Epithelial cell of proximal tubule (primary cell): ENCODE measurements at places on chromosomes 1 and 21.

DNA sequence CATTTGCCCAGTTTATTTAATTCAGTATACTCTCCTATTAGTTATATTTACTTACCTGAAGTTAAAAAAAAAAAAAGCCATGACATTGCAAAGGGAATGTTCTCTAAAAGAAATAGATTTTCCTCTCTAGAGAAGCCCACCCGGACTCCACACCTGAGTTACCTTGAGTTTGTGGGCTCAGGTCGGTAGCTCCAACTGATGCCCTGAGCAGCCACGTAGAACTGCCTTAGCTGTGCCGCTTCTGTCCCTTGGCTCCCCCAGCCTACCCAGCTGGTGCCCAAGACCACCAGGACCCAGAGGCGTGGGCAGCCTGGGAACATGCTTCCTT, 250 bp downstream of the F5 start:
- DNase-seq = no peak

- no peak for DNase-seq
Measured at GRCh38 chr1:200491103-200491502, 81.3 kb upstream of the ZNF281 start.

GRCh38 chr1:156050376-156050775, 3.2 kb downstream of the UBQLN4 start:
- DNase-seq = no peak

DNA sequence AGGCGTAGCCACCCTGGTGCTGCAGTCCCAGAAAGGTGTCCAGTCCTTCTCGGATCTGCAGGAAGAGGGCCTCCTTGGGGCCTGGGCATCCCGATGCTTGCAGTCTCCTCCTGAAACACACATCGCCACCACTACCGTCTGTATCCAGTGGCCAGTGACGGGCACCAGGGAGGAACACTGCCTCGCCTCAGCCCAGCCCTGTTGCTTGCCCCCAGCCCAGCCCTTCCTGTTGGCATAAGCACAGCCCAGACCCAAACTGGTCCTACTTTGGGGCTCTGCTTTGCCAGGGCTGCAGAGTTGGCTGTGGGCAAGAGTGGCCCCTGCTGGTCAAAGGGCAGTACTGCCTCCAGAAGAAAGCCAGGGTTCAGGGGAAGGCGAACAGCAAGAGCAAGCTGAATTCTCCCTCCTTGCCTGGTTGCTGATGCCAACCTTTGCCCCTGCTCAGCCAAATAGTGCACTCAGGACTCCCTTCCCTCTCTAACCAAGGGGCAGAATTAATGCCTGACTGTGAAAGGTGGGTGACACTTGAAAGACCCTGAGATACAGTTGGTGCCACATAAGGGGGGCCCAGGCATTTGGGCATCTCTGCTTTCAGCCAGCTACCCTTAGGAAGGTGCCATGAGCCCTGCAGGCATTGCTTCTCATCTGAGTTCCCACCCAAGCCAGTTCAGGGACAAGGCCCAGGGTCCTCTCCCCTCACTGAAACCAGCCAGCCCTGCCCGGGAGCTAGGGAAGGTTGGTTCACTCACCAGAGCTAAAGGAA, 11.1 kb upstream of the ARHGEF2 start:
- DNase-seq = no peak

GRCh38 chr1:227094249-227094966, 154.3 kb downstream of the COQ8A start:
- DNase-seq = peak; percentile 18

GRCh38 chr1:68229650-68230483, 2.5 kb downstream of the WLS start:
- no peak for DNase-seq

GRCh38 chr1:106266786-106267185, 789.7 kb upstream of the PRMT6 start:
- DNase-seq = no peak

DNA sequence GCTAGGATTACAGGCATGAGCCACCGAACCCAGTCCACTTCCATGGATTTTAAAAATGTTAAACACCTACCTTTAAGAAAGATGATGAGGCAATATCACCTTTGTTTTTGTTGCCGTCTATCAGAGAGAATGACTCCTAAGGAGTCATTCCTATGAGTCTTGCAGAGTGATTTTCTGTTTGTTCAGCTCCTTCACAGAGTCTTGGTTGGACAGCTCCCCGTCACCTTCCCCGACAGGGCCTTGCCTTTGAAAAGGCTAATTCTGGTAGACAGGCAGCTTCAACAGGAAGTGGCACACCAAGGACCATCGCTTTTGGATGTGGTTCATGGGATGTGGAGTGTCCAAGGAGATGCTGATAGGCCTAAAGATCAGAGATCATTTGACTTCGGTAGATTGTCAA, 17.5 kb downstream of the ZBTB18 start:
- no peak for DNase-seq

DNA sequence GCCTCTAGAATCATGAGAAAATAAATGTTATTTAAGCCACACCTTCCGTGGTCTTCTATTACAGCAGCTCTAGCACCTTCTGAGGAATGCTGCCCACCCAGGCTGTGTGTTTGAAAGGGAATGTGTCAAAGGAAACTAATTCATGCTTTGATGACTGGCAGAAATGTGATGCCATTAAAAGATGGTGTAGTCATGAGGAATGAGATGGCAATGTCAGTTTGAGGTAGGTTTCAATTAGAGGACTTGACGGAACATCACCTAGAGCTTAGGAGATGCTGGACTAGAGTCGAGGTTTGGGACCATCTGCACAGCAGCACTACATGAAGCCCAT, 10.6 kb downstream of the PDZK1 start:
- no peak for DNase-seq

GRCh38 chr1:38083541-38083940, 36.9 kb upstream of the POU3F1 start:
- DNase-seq = no peak

GRCh38 chr1:67241200-67241746, 66.4 kb upstream of the IL12RB2 start:
- no peak for DNase-seq

- DNase-seq = no peak
Measured at GRCh38 chr1:198932351-198932991, 293.6 kb downstream of the PTPRC start.

- DNase-seq = no peak
Measured at GRCh38 chr1:10910681-10911489, 101.6 kb upstream of the TARDBP start.

DNA sequence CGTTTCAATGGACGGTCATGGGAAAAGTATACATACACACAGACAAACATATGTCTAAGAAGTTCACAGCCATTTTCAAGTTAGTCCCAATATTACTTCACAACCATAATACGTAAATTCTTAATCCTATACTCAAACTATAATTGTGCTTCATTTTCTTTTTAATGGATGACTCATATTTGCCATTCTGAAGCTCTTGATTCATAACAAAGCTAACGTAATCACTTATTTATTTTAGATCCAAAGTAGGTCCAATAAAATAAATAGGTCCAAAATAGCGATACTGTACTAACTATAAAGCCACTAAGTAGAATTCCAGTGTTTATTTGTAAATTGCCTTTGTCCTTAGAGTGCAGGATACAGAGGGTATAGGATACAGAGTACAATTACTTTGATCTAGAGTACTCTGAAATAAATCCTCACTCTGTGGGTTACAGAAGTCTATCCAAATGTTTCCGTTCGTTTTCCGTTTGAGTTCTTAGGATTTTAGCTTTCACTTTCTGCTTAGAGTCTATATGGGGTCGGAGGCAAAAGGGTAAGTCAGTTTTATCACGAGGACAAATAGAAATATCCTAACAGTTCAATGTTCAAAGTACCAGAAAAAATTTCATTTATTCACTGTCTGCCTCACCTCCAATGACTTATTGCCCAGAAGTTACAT, 8.8 kb upstream of the C1orf115 start:
- no peak for DNase-seq

GRCh38 chr1:216641669-216642460, 81.4 kb downstream of the ESRRG start:
- DNase-seq = no peak

DNA sequence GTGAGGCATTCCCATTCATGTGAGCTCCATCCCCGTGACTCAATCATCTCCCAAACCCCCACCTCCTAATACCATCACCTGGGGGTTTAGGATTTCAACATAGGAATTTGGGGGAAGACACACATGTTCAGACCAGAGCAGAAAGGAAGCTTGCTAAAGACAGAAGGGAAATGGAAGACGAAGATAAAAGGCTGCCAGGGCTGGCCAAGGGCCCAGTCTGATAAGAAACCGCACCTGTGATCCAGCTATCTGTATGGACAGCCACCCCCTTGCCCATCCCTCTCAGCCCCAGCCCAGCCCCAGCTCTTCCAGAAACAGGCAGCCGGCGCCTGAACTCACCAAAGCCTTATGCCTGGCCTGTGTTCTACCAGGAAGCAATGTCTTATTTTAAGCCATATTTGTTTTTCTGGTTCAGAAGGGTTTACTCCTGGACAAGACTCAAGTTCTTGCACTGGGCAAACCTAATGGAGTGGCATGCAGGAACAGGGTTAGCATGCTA, 198.4 kb upstream of the VAMP3 start:
- no peak for DNase-seq

- peak; percentile 52 for DNase-seq
Measured at GRCh38 chr1:162087574-162087973, 18.1 kb downstream of the NOS1AP start.

DNA sequence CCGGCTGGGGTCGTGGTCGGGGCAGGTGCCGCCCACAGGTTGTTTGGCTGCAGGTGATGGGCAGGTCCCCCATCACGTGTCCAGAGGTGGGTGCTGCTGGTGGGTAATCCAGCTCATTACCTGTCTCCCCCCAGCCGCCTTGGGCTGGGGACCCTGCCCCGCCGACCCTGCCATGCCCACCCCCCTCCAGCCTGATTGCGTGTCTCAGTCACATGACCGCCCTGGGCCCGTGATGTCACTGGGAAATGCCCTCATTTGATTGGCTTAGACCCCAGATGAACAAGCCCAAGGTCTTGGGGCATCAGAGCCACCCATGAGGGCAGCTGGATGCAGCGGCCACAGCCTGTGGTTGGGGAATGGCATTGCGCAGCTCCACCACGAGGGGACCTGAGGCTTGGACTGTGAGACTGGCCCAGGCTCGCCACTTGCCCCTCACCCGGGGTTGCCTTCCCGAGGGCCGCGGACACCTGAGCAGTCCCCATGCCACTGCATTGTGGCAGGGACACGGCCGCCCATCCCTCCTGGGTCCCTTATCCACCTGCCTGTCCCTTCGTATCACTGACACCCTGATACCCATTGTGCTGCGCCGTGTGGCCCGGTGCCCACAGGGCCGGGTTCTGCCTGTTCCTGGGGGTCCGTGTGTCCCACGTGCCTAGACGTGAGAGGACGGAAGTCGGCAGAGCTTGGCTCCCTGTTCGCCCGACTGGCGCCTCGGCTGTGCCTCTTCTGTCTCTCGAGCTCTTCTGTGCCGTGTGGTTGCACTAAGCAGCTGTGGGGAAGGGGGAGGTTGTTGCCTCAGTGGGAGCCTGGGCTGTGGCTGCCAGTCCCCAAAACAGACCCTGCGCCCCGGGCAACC, 68.0 kb downstream of the FAAP20 start:
- DNase-seq = no peak

DNA sequence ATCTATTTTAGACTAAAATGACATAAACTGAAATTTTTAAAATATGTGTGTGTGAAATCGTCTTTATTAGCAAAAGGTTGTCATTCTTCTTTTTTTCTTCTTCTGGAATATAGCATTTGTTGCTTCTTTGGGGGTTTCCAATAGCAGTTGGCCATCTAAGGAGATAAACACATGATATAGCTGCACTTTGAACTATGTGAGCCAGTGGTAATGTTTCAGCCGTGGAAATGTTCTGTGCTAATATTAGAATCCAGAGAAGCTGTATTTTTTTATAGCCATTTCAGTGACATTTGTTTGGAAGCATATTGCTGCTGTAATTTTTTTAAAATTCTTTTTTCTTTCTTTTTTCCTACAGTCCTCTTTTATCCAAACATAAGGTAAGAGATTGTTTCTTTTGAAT, 75.1 kb downstream of the CNST start:
- DNase-seq = no peak
